Glomerular endothelial cell (primary cell): ENCODE measurements at places on chromosomes 7 and 10. TPM values are rescaled to one million over a fixed set of nuclear protein-coding genes. Genes with fewer than 3 reads are reported as not detected.

GRCh38 chr10:117964536-117964935 lies 82.2 kb downstream of the RAB11FIP2 start:
- no peak for DNase-seq

DNA sequence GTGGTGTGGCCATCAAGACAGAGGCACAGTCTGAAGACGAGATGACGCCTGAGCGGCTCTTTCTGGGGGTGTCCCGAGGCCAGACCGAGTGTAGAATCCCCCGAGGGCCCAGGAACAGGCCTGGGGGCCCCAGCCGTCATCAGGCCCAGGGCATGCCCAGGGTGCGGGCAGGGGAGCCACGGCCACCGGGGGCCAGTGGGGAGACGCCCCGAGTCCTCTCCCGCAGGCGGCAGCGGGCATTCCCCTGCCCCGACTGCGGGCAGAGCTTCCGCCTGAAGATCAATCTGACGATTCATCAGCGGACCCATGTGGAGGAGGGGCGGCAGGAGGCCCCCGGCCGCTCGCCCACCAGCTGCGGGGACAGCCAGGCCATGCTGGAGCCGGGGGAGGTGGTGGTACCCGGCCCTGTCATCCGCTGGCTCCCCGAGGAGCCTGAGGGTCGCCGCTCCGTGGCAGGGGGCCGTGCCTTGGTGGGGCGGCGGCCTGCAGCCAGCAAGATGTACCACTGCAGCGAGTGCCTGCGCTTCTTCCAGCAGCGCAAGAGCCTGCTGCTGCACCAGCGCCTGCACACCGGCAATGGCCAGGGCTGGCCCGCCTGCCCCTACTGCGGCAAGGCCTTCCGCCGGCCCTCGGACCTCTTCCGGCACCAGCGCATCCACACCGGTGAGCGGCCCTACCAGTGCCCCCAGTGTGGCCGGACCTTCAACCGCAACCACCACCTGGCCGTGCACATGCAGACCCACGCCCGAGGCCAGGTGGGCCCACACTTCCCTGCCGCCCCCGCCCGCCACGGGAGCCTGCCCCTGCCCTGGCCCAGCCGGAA lies 19.7 kb downstream of the ZNF783 start:
- DNase-seq = no peak

DNA sequence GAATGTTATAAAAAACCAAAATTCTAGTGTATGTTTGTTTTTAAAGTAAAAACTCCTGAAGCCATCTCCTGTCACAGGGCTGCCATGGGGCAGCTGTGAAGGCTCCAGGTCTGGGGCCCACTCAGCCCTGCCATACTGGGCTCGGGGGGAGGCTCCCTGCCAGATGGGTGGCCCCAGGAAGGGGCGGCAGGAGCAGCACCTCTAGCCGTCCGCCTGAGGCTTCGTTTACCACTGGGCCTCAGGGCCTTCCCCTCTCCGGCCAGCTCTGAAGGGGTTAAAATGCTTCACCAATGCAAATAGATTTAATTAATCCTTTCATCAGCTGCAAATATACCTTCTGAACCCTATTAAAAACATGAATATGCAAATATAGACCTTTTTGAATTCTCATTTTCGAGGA lies 139.0 kb downstream of the ELFN1 start:
- DNase-seq = no peak

- peak; percentile 95 for DNase-seq
Measured at GRCh38 chr7:22578007-22578733, 78.2 kb upstream of the STEAP1B start.

INHBA gene
- total RNA-seq = 20.2 and 53.6 TPM in 2 replicates

STEAP4 gene
- total RNA-seq = not detected in 2 replicates

GRCh38 chr7:102856036-102856435 lies 56.8 kb upstream of the LRRC17 start:
- DNase-seq = no peak

DNA sequence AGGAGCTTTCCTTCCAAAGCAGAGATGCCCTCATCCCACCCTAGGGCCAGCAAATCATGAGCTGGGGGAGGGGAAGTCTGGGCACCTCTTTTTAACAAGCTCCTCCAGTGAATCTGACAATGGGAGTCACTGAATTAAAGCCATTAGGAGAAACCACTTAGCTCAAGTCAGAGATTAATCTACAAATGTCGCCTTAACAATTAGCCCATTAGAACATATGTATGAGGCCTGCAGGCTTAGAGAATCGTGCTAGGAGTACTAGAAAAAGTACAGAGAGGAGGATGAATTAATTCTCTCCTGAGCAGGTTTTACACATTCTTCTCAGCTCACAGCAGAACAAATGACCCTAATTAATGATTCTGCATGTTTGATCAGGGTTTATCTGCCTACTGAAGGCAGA lies 381.3 kb downstream of the KCNMA1 start:
- DNase-seq = no peak

DNA sequence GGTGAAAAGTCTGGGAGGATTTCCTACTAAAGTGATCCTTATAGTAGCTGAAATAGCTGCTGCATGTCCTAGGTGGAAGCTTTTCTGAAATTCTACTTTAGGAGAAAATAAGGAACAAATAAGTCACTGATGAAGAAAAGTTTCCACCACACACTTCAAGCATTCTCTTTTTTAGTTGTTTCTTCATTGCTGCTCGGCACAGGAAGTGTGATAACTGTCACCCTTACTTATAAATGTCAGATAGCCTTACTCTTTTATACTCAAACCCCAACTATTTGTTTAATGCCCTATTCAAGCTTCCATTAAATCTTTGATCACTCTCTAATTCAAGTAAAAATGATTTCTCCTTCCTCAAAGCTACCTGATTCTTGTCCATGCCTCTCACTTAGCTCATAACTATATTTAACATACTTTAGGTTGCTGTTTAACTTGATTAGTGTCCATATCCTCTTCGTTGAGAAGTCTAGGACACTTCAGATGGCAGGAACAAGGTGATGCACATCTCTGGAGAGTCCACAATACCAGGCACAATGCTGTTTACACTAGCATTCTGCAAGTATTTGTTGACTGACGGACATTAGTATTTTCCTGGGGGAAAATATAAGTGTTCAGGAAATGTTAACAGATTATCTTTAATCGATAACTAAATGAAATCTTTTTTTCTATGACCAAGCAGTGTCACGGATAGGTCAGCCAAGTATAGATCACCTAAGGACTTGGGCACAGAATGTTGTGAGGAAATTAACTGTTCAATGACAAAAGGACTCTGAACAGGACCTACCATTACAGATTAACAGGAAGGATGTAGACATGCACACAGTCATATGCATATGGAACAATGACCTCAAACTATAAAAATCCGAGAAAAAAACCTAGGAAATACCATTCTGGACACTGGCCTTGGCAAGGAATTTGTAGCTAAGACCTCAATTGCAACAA lies 67.4 kb downstream of the ZNF438 start:
- peak; percentile 82 for DNase-seq

GRCh38 chr10:124449170-124450011 lies 444 bp downstream of the NKX1-2 start:
- no peak for DNase-seq

DNA sequence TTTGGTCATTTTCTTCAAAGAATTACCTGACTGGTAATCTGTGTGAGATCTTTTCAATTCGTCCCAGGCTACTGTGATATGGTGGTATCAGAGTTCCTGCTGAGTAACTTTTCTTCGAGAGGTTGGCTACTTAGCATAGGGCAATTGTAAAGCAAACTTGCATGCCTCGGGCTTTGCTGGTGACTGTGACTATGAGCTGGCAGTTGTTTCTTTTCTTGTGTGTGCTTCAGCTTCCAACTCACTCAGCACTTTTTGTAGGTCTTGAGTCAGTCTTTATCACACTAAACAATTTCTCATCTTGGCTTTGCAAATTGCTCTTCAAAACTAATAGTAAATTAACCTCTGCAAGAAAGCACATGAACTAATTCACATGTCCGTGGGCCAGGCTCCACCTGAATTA lies 44.3 kb downstream of the PRR15 start:
- no peak for DNase-seq

KLHDC10 gene
- 18.0 and 20.8 TPM in 2 replicates for total RNA-seq

KCNH2 gene
- total RNA-seq = 0.87 TPM in 1 of 2 replicates, not detected in the other

DNA sequence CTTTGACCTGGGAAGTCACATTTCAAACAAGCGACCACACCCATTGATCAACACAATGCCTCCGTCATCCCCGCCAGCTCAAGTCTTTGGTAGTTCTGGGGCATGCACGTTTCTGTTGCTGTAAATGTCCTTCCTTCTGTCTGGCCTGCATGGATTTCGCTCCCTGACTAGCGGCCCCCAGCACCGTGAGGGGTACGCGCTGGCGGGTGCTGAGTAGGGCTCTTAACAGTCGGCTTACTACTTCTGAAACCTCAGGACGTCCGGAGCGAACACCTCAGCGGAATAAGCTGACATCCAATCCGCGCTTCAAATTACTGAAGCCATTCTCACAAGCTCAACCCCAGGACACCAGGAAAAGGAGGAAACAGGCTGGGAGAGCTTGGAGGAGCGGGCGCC lies 505 bp downstream of the NUDCD3 start:
- no peak for DNase-seq
